ENCODE measurements at places on chromosomes 6 and 20.

DNA sequence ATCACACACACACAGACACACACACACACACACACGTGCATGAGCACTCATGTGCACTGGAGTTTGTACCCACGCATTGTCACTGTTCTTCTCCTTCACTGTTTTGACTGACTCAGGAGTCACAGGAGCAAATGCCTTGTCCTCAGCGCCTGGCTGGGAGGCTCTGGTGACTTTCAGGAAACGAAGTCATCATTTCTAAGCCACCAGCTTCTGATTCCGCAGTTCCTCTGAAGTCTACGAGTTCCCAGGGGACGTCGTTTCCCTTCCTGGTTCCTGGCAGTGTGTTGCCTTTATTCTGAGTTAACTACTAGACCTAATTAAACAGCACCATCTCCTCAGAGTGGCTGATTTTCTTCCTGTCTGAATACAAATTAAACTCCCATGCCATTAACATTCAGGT, 82.2 kb upstream of the PMEPA1 start:
- no peak for DNase-seq

DNA sequence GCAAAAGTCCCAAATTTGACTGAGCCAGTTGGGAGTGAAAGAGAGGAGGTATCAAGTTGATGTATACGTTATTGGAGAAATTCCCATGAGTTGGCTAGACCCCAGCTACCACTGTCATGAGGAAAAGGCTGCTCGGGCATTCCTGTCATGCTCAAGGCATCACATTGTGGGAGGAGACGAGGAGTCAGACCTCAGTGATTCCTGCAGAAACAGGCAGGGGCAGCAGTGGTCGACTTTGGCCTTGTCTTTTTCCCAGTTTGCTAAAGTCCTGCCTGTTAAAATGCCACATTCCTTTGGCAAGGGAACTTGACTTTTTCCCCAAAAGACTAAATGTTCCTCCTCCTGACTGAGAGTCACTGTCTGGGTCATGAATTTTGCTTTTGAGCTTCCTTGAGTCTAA, 295.5 kb upstream of the HS3ST5 start:
- no peak for DNase-seq

GRCh38 chr6:154672086-154672485, 61.1 kb upstream of the SCAF8 start:
- DNase-seq: no peak

DNA sequence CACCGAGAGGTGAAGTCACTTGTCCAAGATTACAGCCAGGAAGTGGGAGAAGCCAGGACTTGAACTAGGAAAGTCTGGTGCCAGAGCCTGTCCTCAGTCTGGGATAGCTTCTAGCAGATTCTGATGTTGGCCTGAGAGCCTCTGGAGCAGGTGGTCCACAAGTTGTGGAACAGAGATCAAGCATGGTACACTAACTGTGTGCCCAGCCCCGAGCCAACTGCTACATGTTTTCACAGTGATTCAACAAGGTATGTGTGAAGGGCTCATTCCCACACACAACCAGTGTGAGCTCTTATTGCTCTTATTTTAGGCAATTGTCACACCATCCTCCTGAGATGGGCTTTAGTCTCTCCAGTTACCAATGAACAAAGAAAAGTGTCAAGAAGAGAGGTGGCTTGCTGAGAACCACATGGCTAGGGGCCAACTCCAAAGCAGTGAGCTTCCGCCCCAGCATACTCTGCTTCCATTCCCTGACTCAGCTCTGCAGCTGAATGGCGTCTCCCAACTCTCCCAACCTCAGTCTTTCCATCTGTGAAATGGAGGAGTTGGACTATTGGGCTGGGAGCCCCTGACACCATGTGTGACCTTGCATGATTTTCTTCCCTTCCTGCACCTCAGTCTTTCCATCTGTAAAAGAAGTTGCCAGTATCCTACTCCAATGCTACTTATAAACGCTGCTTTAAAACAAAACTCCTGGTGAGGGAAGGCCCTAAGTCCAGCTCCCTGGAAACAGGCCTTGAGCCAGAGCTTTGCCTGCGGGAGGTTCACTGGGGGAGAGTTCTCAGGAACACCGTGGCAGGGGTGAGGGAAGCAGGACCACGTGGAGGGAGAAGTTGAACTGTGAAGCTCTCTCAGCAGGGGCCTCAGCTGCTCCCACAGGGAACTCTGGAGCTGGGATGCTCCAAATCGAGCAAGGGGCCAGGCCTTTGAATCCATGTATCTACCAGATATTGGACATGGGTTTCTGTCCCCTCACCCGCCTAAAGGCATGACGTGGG, 40.9 kb downstream of the CDH22 start:
- DNase-seq: no peak

- no peak for DNase-seq
Measured at GRCh38 chr6:54060286-54060685, 51.0 kb upstream of the MLIP start.

- no peak for DNase-seq
Measured at GRCh38 chr6:136563386-136564152, 13.3 kb upstream of the MAP7 start.

- no peak for DNase-seq
Measured at GRCh38 chr6:32692019-32692418, 25.6 kb upstream of the HLA-DQB1 start.

- no peak for DNase-seq
Measured at GRCh38 chr6:29632789-29633533, at the start of gene GABBR1. Gene GABBR1, minus strand, starts transcription at chr6:29633183. Its CDS starts 798 bp downstream, at chr6:29632385.

DNA sequence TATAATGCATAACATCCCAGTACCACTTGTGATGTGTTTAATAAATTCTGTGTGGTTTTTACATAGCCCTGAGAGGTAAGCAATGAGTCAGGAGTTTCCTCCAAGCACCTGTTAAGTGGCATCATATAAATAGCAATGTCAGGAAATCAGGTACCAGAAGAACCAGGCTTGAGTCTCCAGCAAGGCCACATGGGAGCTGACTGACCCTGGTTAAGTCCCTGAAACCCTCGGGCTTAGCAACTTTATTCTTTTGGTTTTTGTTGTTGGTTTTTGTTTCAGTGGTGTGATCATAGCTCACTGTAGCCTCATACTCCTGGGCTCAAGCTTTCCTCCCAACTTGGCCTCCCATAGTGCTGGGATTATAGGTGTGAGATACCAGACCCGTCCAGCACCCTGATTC, 70.0 kb downstream of the PTPRT start:
- no peak for DNase-seq

- DNase-seq: no peak
Measured at GRCh38 chr20:61045091-61045490, 207.0 kb upstream of the CDH4 start.

DNA sequence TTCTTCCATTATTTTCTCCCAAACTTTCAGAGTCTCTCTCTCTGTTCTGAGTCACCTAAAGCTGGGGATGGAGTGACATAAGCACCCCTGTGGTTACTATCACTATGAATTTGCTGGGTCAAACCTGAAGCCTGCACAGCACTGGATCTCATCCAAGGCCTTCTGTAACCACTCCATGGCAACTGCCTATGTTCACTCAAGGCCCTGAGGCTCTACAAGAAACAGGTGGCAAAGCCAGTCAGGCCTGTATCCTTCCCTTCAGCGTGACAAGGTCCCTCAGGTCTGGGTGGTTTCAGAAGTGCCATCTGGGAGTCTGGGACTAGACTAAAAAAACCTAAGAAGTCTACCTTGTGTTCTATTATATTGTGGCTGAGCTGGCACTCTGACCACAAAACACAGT, 1278.8 kb upstream of the EYS start:
- no peak for DNase-seq
